ENCODE measurements at places on chromosomes 7 and 10.

GRCh38 chr7:155009570-155010157 lies 6.7 kb upstream of the PAXIP1 start:
- no peak for DNase-seq

DNA sequence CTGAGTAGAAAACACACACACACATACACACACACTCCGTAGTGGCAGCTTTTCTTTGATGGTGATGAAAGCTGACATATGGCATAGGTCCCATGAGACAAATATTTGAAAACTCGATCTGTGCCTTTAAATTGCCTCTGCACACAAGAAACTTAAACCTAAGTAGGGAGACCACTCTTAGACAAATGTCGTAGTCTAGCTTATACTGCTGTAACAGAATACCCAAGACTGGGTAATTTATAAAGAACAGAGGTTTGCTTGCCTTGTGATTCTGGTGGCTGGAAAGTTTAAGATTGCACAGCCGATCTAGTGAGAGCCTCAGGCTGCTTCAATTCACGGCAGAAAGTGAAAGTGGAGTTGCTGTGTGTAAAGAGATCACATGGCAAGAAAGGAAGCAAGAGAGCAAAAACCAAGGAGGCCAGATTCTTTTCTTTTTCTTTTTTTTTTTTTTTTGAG lies 489.4 kb upstream of the SORCS1 start:
- DNase-seq, result peak; percentile 21

GRCh38 chr7:28980451-28981160 lies 22.5 kb upstream of the TRIL start:
- DNase-seq, result no peak

GRCh38 chr10:470339-471003 lies 219.0 kb downstream of the DIP2C start:
- no peak for DNase-seq

DNA sequence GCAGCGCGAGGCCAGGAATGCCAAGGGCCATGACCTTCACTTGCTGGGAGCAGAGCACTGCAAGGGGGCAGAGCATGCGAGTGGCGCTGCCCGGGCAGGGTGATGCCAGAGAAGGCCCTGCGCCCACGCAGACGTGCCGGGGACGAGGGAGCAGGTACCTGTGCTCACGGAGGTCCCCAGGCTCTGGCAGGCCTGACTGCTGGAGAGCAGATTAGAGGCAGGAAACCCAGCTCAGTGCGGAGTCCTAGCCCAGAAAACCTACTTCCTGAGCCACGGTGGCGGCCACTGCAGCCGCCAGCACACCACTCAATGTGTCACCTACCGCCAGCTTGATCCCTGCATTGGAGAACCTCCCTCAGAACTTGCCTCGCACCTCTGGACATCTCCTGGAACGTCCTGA lies 148.4 kb downstream of the MAD1L1 start:
- DNase-seq, result no peak

DNA sequence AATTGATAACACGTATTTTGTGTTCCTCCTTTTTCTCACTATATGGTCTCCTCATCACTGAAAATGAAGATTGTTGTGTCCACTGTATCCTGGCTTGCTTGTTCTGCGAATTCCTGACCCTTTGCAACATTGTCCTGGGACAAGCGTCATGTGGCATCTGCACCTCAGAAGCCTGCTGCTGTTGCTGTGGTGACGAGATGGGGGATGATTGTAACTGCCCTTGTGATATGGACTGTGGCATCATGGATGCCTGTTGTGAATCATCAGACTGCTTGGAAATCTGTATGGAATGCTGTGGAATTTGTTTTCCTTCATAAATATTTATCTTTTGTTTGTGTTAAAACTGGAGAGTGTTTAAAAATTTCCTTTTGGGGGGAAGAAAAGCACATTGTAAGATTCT lies 93.7 kb downstream of the MDFIC start:
- no peak for DNase-seq

DNA sequence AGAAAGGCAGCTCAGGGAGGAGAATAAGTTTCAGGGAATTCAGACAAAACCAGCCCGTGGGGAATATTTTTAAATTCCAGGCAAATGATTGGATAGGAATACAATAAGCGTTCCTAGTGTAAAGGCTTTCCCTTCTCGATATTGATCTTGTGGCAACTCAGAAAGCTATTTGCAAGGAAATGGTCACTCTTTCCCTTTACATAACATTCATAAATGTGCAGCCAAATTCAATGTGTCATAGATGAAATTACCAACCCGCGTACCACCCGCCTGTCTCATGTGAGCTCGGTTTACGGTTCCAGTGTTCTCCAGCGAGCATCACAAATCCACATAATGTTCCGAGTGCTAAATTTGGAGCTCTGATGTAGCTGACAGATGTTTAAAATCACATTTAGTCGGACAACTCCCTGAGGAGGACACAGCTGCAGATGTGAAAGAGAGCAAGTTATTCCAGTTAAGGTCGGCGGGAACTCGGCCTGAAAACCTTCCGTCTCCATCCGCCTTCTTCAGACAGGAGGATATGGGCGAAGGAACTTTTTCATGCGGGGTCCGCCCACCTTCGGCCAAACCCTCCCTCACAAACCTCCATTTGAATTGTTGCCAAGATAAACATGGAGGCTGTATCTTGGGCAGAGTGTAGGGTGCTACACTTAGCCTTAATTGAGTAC lies 327.0 kb downstream of the RNLS start:
- no peak for DNase-seq

DNA sequence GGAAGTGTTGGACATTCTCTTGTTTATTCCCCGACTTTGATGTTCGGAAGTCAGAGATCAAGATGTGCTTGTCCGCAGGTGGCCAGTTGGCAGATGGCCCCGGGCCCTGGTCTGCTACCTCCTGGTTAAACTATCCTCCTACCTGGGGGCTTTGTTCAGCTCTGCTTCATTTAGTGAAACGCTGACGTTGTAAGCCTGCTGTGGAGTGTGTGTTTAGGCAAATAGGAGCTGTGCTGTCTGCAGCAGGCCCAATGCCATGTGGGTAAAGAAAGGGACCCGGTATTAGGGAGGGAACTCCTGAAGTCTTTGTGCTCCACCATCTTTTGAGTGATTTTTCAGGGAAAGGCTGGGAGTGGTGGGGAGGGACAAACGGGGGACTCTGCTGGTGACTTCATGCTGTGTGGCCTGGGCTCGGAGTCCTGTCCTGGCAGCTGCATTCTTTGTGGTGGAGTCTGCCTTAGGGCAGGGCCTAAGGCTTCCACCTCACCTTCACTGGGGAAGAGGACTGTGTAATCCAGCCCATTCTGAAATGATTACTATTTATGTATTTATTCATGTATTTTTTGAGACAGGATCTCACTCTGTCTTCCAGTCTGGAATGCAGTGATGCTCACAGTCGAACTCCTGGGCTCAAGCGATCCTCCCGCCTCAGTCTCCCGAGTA lies 171.1 kb upstream of the KLF6 start:
- no peak for DNase-seq

DNA sequence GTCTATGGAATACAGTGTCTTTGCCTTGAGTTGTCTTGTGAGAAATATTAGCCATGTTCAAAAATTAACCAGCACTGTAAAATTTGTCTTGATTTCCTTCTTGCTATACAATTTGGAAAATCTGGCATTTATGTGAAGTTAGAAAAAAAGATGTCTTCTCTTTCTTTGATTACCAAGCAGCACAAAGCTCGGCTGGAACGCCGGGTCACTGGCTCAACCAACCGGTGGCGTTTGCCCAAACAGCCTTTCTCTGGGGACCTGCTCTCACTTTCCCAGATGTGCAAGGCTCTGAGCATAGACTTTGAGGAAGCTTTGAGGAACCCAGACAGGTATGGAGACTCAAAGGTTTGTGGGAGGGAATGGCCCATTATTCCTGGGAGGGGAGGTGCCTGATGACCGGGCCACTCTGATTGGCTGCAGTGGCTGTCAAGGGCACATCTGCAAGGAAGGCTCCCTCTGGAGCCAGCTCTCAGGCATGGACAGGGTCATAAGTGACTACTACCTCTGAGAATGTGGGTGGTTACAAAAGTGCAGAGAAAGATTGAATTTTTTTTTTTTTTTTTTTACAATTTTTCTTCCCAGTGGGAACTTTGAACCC lies 5.6 kb downstream of the BTBD16 start:
- no peak for DNase-seq

- DNase-seq, result no peak
Observed at GRCh38 chr7:94389381-94389780, 5.3 kb upstream of the COL1A2 start.

DNA sequence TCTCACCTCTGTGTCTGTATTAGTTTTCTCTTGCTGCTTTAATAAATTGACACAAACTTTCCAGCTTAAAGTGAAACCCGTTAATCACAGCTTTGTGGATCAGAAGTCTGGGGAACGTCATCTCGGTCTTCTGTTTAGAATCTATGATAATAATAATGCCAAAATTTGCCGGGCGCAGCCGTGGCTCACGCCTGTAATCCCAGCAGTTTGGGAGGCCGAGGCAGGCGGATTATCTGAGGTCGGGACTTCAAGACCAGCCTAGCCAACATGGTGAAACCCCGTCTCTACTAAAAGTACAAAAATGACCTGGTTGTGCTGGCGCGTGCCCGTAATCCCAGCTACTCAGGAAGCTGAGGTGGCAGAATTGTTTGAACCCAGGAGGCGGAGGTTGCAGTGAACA lies 8.8 kb upstream of the ZPBP start:
- DNase-seq, result no peak

Data from LNCaP clone FGC (cell line).